Activated naive CD8-positive, alpha-beta T cell treated with anti-CD3 and anti-CD28 coated beads, Interleukin-2, amount 10 ng/mL, durations not matched to agents 7 days and 5 days (primary cell): ENCODE measurements at places on chromosomes 11 and 22. TPM values are rescaled to one million over a fixed set of nuclear protein-coding genes. Genes with fewer than 3 reads are reported as not detected.
A peak's percentile ranks its signal among the peaks of the same experiment; 100 is the strongest.

The HSPA8 gene
- total RNA-seq: 1,132 TPM

The SMTNL1 gene
- total RNA-seq: not detected

The GGT5 gene
- not detected for total RNA-seq

The FAM111A gene
- 153 TPM for total RNA-seq

The PPP1R14B gene
- total RNA-seq: 122 TPM

The ME3 gene
- 1.2 TPM for total RNA-seq

The HEPN1 gene
- total RNA-seq: not detected

The BCO2 gene
- total RNA-seq: 2.4 TPM

The TEX54 gene
- not detected for total RNA-seq

GRCh38 chr11:17931595-17931994 is 81.3 kb downstream of the SERGEF start:
- no peak for DNase-seq

GRCh38 chr11:75035911-75036565 is 47.3 kb downstream of the NEU3 start:
- no peak for DNase-seq

GRCh38 chr11:8699903-8700302 is 17.3 kb downstream of the RPL27A start:
- DNase-seq: no peak

- DNase-seq: no peak
Measured at GRCh38 chr22:43217285-43218030, 30.5 kb upstream of the TTLL12 start.

DNA sequence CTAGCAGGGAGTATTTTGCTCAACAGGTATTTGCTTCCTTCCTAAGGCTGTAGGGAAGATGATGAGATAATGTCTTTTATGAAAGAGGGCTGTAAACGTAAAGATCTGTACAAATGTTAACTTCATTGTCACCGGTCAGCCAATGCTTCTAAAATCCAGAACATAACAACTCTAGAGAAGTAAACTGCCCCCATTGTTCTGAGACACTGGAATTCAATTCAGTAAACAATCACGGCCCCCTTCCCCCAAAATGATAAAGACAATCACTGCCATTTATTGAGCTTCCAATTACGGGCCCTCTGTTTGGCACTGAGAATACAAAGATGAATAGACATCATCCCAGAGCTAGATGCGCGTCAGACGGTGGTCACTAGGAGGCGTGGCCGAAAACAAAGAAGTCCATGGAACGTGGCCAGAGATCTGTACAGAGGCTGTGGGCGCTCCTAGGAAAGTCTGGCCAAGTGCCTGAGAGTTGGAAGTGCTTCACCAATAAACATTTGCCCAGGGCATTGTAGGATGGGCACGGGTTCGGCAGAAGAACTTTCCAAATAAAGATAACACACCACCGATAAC is 576 bp downstream of the TMEM258 start:
- DNase-seq: no peak

DNA sequence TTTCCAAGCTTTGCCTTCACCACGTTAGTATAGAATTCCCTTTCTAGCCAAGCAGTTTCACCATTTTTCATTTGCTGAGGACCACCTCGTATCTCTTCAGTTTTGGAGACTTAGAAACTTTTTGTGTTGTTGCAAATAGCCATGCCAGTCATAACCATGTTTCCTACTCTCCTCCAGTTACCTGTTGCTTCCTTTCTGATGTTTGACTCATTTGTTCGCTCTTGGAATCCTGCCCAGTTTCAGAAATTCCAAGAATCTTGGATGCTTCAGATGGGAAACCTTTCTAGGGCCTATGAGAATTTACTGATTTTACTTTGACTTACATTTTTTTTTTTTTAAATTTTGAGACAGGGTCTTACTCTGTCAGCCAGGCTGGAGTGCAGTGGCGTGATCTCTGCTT is 65.4 kb downstream of the PPP6R3 start:
- no peak for DNase-seq

GRCh38 chr22:17319546-17319945 is 49.7 kb upstream of the CECR2 start:
- DNase-seq: no peak

- peak; percentile 32 for DNase-seq
Measured at GRCh38 chr11:35343033-35343598, 76.2 kb downstream of the SLC1A2 start.

GRCh38 chr11:69295079-69295994 is 1.4 kb downstream of the MYEOV start:
- no peak for DNase-seq

- DNase-seq: no peak
Measured at GRCh38 chr11:72762641-72763304, 10.6 kb upstream of the ARAP1 start.

GRCh38 chr11:9069862-9070470 is 21.4 kb downstream of the SCUBE2 start:
- DNase-seq: no peak

GRCh38 chr22:31344578-31345330 is 1.4 kb downstream of the PATZ1 start:
- peak; percentile 55 for DNase-seq

DNA sequence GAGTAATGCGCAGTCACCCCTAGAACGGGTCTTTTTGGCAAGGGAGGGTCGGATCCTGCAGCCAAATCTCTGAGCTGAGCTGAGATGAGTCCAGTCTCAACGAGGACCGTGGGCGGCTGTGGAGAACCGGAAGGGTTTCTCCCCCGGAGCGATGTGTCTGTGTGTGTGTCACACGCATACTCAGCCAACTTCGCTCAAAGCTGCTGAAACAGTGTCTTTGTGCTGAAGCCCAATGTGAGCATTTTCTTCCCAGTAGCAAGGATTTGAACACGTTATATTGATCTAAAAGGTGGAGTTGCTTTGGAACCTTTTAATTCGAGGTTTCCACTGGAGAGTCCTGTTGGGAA is 1.4 kb upstream of the CELSR1 start:
- no peak for DNase-seq

DNA sequence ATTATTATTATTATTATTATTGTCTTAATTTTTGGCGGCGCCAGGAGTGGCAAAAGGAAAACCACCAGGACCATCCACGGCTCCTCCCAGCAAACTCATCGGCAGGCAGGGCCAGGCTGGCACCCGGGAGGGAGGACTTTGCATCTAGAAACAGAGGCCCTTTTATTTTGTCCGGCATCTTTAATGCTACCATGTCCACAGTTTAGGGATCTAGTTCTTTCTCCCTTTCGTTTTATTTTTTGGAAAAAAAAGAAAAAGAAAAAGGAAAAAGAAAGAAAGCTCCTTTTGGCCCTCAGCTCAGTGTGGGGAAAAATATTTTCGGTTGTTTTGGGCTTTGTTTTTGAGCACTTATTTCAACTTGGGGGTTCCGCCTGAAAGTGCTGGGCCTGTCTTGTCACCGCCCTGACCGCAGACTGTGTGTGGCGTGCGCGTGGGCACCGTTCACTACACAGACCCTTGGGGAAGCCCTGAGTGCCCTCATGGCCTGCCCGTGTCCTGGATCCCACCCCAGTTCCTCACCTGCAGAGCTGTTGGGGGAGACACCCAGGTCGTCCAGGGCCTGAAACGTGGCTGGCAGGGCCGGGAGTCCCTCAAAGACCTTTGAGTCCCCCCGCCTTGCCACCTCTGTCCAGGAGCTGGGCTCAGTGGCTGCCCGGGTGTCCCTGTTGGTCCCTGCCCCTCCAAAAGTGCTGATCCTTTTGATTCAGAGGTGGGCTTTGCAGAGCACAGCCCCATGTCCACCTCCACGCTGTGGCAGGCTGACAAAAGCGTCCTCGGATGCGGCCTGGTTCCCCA is 69.1 kb upstream of the PPARA start:
- no peak for DNase-seq

GRCh38 chr11:63427971-63428508 is 58.5 kb downstream of the SLC22A9 start:
- DNase-seq: no peak

- no peak for DNase-seq
Measured at GRCh38 chr11:3609416-3610265, 32.2 kb downstream of the ART5 start.

- DNase-seq: no peak
Measured at GRCh38 chr11:119404872-119405271, 18.1 kb downstream of the THY1 start.

GRCh38 chr11:34207487-34208180 is 102.2 kb downstream of the NAT10 start:
- no peak for DNase-seq

DNA sequence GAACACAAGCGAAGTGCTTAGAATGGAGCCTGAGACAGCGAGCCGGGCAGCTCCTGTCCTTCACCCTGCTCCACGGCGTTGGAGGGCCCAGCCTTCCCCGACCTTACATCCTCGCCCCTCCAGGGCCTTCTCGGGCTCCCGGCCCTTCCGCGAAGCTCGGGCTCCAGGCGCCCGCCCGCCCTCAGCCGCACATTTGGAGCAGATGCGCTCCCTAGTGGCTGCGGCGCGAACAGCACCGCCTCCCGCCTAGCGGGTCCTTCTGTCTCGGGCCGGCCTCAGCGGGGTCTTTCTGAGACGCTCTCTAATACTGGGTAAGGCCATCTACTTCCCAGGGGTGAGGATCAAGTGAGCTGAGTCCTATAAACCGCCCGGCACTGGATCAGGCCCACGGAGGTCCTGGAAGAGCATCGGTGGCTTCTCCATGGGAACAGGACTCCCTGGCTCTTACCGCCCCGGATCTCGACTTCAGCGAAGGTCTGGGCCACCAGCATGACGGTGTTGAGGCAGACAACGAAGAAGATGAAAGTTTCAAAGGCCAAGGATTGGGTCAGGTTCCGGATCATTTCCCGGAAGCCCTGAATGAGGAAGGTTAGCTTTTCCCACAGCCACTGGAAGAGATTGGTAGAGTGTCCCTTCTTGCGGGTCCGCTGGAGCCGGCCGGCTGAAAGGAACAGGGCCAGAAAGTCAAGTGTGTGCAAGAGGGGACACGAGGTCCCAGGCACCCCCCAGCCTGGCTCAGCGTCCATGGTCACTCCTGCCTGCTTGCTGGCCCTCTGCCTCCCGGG is 3.7 kb downstream of the CATSPER1 start:
- DNase-seq: peak; percentile 91

DNA sequence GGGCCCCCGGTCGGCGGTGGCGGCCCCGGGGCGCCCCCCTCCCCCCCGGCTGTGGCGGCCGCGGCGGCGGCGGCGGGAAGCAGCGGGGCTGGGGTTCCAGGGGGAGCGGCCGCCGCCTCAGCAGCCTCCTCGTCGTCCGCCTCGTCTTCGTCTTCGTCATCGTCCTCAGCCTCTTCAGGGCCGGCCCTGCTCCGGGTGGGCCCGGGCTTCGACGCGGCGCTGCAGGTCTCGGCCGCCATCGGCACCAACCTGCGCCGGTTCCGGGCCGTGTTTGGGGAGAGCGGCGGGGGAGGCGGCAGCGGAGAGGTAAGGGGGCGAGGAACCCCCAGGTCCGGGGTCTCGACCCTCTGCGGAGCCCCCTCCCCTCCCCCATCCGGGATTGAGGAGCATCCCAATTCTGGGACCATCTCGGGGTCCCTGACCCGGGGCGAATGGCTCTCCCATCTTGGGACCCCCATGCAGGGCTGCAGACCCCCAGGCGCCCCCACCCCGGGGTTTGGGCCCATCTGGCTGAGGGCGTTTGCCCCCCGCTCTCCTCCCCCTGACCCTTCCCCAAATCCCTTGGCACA is 431 bp downstream of the KMT2A start:
- DNase-seq: no peak

DNA sequence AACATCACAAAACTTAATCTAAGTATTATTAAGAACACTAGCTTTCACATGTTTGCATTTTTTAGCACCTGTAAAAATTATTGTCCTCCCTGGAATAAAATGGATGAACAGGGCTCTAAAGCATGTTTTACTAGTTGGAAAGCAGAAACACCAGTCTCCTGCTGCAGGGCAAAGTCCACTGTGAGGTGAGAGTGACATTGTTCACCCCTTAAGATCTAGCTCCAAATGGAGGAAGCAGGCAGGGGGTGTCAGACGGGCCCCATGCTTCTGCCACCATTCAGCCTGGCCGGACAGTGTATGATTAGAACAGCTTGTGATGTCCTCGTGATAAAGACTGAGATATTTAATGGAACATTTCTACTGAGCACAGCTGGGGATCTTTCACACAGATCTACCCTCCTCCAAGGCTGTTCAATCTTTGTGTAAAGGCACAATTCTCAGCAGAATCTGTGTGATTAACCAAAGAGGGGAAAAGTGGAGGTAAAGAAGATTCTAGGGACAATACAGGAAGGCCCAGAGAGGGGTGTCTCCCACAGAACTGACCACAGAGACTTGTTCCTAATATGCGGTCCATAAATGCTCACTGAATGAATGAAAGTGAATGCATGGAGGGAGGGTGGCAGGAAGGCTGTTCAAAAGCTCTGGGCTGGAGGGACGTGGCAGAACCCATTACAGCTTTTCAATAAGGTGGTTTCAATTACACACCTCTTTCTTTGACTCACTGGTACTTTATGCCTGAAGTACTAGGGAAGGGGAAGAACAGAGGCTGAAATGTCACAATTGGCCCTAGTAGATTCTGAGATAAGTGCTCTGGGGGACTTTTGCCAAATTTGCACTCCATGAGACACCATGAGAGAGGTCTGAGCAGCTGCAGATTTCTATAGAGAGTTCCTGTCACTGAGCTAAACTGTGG is 239.1 kb upstream of the ARHGAP20 start:
- no peak for DNase-seq

GRCh38 chr11:103898065-103898464 is 138.4 kb upstream of the DDI1 start:
- DNase-seq: no peak

GRCh38 chr22:28171712-28172111 is 252.7 kb upstream of the PITPNB start:
- no peak for DNase-seq

- DNase-seq: no peak
Measured at GRCh38 chr22:30970356-30970746, 1.3 kb downstream of the TUG1 start.
